NCI-H226 (cell line): ENCODE measurements at places on chromosomes 16 and 17.

DNA sequence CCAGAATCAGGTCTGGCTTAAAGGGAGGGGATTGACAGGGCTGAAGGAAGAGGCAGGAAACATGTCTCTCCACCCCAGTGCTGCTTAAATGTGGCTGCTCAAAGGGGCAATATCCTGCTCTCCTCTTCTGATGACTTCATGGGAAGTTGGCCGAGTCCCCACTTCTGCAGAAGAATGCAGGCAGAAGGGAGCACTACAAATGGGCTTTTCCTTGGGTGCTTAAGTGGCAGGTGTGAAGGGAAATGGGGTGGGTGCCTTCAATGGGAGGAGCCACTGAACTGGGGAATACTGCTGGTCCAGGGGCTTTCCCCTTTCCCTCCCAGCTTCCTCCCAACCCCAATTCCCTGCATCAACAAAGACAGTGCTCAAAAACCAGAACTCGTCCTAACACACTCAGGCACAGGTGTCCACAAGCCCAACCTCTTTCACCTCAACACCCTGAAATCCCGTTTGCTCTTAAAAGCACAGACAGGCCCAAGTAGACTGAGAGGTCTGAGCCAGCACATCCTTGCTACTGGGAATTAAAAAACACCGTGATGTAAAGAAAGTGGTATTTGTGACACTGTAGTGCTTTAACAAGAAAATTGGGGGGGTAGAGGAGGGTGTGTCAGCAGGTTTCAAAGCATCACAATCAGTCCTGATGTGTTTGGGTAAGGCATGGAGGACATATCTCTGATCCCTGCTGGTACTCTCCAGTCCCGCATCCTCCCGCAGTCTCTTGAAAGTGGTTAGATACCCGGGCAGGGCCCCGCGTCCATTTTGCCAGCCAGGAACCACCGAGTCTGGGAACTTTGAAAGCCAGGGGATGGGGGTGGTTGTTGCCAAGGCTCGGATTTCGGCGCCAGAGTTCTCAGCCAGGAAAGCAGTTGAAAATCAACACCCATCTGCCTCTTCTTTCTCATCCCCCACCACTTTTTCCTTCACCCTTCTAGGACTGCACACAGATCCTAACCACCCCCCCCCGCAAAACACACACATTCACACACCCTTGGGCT, 1.6 kb downstream of the CA10 start:
- DNase-seq = no peak

DNA sequence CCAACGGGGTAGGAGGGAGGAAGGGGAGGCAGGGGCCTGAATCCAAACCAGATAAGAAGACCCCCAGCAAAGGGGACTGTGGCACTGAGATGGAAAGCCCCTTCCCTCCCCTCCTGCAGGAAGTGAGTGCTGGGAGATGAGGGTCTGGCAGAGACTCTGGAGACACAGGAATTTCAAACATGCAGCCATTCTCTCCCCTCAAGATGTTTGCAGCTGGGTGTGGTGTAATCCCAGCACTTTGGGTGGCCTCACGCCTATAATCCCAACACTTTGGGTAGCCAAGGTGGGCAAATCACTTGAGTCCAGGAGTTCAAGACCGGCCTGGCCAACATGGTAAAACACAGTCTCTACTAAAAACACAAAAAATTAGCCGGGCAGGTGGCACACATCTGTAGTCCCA, 33.9 kb upstream of the FAAP100 start:
- no peak for DNase-seq

DNA sequence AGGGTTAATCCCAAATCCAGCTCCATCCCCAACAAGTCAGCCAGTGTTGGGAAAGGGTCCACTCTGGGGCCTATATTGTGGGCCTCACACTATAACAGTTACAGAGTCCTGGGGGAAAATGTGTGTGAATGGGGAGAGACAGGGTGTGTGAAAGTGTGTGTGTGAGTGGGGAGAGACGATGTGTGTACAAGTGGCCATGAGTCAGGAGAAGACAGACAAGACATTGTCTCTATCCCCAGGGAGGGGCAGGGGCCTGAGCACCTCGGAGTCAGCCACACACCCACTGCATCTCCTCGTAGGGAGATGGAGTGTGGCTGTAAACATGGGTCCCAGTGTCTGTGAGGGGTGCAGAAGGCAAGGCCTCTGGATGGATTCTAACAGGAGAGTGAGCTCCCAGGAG, 2.9 kb downstream of the CRHR1 start:
- DNase-seq = no peak

GRCh38 chr16:85527042-85527766, 85.9 kb upstream of the GSE1 start:
- no peak for DNase-seq

DNA sequence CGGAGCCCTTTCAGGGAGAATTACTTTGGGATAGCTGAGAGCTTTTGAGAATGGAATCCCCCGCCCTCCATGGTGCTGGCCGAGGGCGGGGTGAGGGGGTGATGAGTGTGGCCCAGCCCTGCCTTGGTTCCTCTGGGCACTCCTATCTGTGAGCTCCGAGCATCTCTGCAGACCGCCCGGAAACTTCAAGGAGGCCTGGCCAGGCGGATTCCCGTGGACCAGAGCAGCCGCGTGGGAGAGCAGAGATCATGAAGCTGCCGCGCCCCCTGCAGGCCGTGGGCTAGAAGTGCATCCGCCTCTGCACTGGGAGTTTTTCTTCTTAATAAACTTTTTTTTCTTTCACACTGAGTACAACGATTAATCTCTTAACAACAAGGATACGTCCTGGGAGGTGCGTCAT, 392.9 kb upstream of the EEF2KMT start:
- peak; percentile 54 for DNase-seq

DNA sequence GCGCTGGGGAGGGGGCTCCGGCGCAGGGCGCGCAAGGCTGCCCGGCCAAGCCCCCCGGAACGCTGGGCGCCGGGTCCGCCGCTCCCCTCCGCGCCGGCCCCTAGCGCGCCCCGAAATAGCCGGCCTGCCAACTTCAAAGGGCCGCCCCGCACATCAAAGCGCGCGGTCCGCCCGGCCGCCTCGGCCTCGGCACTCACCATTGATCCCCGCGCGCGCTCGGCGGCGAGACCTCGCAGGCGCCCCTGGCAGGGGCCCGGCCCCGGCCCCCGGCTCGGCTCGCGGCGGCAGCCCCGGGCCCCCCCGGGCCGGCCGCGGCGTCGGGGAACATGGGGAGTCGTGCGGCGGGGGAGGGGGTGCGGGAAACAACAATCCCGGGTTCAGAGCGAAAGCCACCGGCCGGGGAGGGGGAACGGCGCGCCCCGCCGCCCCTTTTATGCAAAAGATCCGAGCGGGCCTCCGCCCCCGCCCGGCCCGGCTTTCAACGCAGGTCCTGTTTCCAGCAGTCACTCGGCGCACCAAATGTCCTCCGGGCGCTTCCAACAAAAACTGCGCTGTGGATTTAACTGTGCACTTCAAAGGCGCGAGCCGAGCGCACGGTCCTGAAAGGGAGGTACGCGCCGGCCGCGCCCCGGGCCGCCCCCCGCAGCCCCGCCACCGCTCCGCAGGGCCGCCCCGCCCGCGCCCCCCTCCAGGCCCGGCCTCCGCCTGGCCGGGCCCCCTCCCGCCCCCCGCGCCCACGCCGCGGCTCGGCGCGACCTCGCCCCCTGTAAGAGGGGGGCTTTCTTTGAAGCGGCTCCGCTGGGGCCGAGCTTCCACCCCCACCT, 608 bp downstream of the AXIN2 start:
- peak; percentile 75 for DNase-seq

DNA sequence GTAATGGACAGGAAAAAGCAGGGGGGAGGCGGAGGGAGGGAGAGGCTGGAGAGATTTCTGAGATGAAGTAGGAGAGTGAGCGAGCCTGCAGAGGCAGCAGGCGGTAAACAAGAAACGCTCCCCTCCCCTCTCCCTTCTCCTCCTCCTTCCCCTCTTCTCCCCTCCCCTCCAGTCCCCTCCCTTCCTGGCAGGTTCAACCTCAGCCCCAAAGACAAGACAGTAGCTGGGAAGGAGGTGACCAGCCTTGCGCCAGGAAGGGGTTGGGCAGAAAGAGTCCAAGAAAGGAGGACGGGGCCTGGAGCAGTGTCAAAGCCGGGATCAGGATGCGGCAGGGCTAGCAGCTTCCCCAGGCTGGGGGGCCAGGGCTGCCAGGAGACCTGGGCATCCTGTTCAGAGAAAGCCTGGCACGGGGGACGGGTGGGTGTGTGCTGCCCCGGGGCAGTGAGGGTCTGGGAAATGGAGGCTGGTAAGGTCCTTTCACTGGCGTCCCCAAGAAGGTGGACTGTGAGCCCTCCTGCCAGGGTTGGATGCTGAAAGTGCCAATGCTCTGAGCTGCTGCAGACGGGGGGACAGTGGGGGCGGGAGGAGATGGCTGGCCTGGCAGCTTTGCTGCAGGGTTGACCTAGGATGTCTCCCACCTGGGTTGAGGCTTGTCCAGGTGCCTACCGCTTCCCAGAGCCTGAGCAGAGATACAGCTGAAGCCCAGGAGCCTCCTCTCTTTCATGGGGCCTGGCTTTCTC, 261.6 kb upstream of the TNRC6C start:
- no peak for DNase-seq

DNA sequence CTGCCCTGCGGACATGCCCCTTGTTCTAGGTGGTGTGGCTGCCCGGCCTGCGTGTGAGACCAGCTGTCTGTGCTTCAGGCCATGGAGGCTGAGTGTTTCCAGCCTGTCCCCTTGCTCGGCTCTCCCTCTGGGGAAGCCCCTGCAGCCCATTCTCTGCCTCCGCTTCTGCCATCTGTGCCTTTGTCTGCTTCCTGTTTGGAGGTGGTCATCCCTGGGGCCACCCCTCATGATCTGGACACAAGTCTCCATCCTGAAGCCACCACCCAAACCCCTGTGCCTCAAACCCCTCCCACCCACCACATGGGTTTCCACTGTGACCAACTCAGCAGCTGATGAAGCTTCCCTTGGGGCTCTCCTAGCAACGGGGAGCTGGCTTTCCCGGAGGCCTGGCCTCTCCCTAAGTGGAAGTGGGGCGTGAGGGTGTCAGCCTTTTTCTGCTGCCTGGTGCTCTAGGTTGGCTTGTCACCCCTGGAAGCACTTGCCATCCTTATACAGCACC, 184.9 kb downstream of the SEC14L1 start:
- peak; percentile 24 for DNase-seq

GRCh38 chr17:43040655-43041054, 15.6 kb downstream of the RND2 start:
- DNase-seq = no peak

DNA sequence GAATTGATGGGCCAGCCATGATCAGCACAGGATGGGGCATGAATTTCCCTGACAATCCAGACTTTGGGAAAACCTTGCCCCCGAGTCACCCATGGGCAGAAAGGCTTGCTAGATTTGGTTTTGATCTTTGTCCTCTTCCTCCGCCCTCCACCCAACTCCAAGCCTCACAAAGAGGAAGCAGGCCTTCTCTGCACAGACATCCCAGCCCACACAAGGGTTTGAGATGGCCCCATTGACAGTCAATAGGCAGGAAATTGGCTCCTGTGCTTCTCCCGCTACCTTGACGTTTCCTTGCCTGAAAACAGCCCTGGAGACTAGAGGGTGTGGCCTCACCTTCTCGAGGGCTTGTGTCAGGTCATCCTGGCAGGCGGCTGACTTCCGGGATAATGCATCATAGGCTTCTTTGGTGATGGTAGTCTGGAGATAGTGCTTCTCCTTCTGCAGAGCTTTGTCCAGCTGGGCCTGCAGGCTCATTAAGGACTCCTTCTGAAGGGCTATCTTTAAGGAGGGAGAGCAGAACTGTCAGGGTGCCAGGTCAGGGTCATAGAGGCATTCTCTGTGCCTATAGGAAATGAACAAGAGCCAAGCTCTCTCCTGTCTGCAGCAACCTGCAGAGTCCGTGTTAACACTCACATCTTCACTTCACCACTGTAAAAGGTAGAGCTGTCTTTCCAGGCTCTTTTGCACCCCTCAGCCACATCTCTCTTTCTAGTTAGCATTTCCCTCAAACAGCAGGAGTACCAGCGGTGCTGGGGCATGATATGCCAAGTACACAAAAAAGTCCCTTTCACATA, 32.2 kb downstream of the DHX38 start:
- no peak for DNase-seq

GRCh38 chr16:78230832-78231231, 131.4 kb downstream of the WWOX start:
- DNase-seq = no peak

DNA sequence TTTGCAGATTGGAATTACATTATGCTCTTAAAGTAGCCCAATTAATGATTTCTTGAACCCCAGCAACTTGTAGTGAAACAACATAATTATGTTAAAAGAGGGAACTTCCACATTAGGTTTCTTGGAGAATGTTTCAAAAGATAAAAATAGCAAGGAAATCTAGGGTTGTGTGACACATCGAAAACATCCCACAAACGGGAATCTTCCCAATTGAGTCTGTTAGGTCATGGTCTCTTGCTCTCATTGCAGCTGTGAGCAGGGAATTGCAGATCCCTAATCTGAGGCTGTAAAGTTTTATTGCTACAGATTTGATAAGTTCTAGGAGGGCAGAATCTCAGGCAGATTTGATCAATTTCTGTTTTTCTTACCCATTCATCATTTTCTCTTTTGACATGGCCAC, 6.7 kb upstream of the LPO start:
- no peak for DNase-seq

DNA sequence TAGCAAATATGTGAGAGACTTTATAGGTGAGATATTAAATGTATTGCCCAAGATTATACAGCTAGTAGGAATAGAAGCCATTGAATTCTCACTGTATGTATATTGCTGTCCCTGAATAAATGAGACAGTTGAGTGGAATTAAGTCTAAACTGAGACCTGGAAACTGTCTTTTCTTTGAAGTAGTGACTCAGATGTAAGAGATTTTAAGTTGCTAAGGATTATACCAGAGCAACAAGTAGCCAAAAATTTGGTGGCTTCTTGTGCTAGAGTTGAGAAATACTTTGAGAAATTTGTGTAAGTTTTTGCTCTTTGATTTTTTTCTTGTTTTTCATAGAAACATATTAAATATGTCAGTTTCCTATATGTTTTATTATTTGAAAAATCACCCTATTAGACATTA, 58.7 kb downstream of the TANC2 start:
- no peak for DNase-seq

- no peak for DNase-seq
Measured at GRCh38 chr17:41728056-41728455, 6.4 kb downstream of the HAP1 start.

- DNase-seq = no peak
Measured at GRCh38 chr16:85148931-85149330, 36.7 kb upstream of the CIBAR2 start.

GRCh38 chr17:62194401-62194800, 129.3 kb upstream of the MED13 start:
- no peak for DNase-seq

DNA sequence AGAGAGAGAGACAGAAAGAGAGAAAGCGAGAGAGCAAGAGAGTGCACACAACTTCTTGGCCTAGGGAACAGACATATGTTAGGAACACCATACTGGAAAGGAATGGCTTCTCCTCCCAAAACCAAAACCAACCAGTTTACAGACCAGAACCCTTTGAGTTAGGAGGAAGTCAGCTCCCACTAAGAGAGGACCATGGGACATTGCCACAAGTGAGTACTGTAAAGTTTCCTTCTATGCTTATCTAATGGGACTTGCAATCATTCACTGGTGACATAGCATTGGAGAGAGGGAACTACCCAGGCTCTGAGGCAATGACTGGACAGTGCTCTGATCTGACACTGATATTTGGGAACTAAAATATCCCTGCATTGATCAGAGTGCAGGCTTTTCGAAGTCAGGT, 32.4 kb downstream of the TBC1D3B start:
- no peak for DNase-seq

- DNase-seq = no peak
Measured at GRCh38 chr16:20846551-20846950, 40.2 kb downstream of the REXO5 start.
